Stimulated activated CD4-positive, alpha-beta T cell treated with anti-CD3 and anti-CD28 coated beads, Interleukin-1b, Interleukin-23, amount 100 ng/mL, for 4 hours (primary cell): ENCODE measurements at places on chromosomes 1 and 21.
A peak's percentile ranks its signal among the peaks of the same experiment; 100 is the strongest.

DNA sequence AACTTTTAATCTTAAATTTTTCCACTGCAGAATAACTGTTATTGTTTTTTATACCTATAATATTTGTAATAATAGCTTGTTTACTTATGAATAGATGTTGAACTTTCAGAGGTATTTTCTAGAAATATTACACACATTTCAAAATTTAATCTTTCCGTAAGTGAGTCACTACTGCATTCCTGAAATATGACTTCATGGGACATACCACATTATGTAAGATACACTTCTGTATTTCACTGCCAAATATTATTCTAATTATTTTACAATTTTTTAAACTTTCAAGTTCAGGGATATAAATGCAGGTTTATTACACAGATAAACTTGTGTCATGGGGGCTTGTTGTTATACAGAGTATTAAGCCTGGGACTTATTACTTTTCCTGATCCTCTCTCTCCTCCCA is 2220.5 kb downstream of the NCAM2 start:
- no peak for DNase-seq

DNA sequence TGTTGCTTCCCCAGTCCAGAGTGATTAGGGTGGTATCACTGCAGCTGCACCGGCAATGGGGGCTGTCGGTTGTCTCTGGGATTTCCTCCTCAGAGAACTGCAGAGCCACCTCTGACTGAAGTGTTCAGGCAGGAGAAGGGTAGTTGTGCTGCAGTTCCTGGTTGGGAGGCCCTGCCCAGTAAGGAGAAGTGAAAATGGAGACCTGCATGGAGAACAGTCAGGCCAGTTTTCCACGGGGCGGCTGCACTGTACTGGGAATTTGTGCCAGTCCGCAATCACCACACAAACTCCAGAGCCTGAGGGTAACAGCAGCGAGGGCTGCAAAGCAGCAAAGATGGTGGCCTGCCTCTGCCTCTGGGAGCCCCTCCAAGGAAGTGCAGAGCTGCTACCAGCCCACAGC is 58.1 kb upstream of the CCDC190 start:
- no peak for DNase-seq

DNA sequence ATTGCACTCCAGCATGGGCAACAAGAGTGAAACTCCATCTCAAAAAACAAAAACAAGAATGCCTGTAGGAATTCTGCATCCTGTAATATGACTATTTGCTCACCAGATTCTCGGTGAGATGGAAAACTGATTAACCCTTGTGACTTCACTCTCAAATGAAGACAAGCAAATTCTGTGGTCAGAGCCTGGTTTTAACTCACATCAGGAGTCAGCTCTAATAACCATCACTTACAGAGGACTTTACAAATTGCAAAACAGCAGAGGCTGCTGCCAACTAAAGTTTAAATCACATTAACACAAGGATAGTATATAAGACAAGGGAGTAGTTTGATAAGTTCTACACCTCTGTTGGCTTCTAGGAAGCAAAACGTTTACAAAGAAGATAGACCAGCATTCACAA is 35.7 kb upstream of the FAM163A start:
- DNase-seq: no peak

GRCh38 chr1:24707687-24708086 is 37.6 kb upstream of the CLIC4 start:
- DNase-seq: no peak

DNA sequence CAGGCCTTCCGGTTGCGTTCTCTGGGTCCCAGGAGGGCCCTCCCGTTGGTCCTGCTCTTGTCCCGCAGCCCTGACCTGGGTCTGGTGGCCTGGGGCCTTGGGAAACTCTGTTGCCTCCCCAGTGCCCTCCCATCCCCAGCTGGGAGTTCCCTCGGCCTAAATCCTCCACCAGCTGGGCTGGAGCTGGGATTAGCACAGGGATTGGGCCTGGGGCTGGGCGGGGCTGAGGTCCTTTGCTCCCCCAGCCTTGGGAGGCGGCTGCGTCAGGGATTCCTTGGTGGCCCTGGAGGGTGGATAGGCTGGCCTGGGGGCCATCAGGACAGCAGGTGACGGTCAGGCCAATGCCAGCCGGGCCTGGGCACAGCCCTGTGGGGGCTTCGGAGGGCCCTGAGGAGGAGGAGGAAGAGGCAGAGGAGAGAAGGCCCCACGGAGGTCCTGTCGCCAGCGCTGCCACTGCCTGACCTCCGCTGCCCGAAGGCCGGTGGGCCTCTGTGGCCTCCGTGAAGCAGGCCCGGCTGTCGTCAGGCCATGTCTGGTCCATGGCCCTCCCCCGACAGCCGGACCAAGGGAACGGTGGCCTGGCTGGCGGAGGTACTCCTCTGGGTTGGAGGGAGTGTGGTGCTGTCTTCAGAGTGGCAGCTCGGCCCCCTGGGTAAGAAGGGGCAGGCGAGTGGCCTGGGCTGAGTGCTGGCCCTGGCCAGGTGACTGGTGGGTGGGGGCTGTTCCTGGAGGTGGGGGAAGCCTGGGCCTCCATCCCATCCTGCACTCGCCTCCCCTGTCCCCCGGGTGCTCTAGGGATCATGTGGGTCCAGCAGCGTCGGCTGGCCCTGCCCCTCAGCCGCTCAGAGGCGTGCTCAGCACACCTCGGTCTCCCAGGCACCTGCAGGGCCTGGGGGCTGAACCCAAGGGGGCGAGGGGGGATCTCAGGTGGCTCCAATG is at the start of gene PLCH2:
TSS of gene PLCH2 (plus strand) at position 229 of the 939 bp plus-strand sequence. CDS start at position 529, 300 bp downstream.
- no peak for DNase-seq

DNA sequence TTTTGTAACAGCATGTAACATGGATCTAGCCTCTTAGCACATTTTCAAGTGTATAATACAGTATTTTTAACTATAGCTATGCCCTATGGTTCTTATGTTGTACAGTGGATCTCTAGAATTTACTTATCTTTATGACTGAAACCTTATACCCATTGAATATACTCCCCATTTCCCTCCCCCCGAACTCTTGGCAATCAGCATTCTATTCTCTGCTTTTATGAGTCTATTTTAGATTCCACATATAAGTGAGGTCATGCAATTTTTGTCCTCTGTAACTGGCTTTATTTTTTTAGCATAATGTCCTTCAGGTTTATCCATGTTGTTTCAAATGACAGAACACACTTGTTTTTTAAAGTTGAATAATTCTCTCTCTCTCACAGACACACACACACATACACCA is 3.1 kb upstream of the GBP6 start:
- no peak for DNase-seq

DNA sequence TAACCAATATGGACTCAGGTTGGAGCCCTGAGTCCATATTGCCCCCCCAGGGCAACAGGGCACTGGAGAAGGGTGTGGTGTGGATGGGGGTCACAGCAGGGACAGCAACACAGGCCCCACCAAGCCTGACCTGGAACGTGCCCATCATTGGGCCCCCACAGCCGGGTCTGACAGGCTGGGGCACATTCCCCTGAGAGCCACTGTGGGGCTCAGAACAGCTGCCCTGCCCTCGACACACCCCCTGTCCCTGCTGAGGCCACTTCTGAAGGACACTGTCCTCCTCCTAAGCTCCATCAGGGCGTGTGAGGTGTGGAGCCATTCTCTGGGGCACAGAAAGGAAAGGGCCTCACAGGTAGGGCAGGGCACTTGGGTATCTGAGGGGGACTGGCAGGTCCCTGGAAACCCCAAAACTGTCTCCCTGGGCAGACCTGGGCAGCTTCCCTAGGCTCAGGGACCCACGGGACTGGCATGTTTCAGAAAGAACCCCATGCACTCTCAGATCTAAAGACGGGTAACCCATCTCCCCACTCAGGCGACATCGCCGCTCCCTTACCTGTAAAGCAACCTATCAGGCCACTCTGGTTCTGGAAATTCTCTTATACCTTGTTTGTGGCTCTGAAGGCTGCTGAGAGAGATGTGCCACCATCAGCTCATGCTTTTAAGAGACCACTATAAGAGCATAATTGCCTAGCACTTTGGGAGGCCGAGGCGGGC is 95.5 kb downstream of the DMRTB1 start:
- no peak for DNase-seq

DNA sequence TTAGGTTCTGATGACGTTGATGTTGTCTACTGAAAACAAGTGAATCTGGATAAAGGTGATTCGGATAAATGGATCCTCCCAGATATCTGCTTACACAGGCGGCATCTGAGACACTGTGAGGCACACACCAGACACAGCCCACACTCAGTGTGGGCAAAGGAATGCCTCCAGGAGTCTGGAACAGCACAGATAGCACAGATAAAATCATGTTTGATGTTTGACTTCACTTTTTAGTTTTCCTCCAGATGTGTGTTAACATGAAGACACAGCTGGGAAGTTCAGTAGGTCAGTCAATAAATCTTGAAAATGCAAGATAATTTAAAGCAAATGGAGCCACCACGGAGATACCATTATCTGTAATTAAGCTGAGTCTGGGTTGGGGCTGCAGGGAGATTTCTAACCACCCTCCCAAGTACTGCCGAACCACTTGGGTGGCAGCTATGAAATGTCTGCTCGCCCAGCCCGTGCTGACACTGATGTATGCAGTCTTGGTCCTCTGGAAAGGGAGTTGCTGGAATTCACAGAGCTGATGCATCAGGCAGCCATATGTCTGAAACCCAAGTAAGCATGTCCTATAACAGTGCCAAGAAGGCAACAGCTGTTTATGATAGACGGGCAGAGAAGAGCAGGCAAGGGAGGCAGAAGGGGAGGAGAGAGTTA is 11.7 kb downstream of the CAPN9 start:
- DNase-seq: no peak

DNA sequence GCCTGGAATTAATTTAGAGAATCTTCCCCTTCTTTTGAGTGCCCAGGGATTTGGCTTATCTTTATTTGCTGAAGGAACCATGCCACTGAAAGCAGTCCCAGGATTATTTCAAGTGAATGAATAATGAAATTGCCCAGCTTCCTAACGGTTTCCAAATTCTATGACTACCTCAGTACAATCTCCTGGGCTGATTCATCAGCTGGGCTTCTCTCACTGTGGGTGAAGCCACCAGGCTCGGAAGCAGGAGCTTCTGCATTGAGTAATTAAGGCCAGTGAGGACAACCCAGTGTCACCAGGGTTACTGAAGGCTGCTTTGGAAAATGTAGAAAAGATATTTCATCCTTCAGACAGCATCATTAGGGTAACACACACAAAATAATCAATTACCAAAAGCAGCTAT is 169.8 kb downstream of the DAB1 start:
- DNase-seq: no peak

GRCh38 chr1:2344121-2344681 is 47.2 kb downstream of the MORN1 start:
- DNase-seq: no peak

GRCh38 chr1:240284656-240285414 is 193.2 kb downstream of the FMN2 start:
- DNase-seq: no peak

DNA sequence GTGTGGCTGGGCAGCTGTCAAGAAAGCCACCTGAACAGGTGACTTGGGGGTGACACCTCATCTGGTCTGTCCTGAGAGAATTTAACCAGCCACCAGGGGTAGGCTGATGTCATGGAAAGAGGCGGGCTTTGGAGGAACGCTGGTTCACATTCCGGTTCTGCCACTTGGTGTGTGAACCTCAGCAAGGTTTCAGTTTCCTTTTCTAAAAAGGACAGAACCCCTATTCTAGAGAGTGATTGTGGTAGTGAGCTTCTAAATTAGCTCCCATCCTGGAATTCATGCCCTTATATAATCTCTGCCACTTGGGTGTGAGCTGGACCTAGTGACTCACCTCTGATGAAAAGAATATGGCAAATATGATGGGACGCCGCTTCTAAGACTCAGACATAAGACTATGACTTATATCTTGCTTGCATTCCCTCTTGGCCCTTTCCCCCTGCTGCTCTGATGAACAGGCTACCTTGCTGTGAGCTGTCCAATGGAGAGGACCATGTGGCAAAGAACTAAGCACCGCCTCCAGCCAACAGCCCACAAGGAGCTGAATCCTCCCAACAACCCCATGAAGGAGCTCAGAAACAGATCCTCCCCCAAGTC is 332.1 kb downstream of the RRAGC start:
- peak; percentile 21 for DNase-seq

DNA sequence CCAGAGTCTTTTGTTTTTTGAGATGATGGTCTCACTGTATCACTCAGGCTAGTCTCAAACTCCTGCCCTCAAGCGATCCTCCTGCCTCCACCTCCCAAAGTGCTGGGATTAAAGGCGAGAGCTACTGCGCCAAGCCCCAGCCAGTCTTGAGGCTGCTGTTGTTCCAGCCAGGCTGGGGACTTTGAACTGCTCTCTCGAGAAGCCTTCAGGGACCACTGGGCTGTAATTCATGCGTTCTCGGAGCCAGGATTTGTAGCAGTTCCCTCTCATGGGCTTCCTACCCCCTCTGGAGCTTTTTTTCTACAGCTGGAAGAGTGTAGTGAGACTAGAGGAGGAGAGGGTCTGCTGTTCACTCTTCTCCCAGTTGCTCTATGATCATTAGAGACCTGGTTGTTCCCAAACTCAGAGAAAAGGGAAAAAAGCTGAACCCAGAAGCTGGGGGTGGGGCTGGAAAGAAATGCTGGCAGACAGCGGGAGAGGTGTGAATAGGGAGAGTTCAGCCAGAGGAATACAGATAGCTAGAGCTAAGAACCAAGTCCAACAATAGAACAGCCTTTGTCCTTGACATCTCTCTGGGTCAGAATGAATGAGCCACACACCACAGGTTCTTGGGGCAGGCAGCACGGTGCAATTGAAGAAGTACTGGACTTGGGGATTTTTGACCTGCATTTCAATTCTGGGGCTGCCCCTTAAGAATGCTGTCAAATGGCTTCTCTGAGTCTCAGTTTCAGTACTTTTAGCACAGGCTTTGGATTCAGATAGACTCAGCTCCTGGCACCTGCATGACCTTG is 13.2 kb upstream of the SLC41A1 start:
- DNase-seq: no peak

DNA sequence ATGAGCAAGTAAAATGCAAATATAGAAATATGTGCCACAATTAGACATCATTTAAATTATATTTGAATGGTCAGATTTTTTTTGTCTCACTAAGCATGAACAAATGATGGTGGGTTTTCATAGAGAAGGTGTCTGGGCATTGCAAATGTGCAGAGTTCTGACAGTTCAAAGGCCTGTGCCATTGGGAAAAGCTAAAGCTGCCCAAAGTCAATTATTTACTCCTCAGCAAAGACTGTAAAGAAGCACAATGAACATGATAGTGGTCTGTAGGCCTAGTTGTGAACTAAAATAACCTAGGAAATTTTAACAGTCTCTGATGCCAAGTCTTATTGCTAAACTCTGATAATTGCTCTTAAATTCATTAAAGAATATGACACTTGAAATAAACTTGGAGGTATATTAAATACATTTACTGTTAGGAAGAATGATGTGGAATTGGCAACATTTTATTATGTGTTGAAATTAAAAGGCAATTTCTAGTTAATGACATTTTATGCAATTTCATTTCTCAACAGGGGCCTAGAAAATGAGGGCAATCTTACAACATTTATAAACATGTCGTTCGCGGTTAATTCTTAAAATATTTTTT is 874.3 kb upstream of the ADAMTS5 start:
- no peak for DNase-seq

GRCh38 chr21:24204641-24205040 is 1402.6 kb downstream of the MRPL39 start:
- no peak for DNase-seq
